ENCODE measurements at places on chromosomes 3 and 15.

DNA sequence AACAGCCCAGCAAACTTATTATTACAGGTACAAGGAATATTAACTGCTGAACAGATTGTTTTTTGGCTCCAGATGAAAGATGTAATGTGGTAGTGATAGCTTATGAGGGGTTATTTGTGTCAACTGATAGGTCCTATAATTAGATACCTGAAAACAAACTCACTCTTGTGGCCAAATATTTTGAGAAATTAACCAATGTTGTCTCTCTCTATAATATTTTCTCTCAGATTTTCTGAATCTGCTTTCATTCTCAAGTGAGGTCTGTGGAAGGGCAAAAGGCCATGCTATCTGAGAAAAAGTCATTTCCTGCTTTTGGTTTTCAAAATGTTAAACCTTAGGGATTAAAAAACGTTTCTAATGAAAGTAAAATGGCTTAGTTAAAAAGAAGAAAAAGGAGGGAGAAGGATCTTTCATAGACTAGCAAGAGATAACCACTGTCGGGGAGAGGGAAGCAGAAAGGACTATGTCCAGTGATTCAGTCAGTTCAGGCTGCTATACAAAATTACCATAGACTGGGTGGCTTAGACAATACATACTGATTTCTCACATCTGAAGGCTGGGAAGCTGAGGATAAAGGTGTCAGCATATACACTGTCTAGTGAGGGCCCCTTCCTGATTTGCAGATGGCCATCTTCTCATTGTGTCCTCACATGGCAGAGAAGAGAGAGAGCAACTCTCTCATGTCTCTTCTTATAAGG, 277.5 kb upstream of the P2RY1 start:
- no peak for DNase-seq

GRCh38 chr15:92075764-92076163, 222.3 kb downstream of the SLCO3A1 start:
- DNase-seq, result no peak

DNA sequence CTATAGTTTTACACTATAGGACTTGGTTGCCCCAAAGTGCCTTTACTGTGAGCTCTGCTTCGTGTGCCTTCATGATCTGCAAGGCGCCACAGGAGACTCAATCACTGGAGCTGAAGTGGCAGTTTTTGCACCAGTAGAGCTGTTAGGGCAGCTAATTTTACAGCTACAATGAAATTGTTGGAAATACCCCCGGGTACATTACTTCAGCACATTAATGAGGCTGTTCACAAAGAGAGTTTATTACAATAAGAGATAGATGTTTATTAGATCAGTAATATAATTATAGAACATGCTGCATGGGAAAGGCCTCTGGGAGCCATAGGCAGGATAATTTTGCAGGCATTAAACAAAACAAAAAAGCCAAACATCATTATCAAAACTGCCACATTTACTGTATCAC, 231.1 kb downstream of the CTNNB1 start:
- no peak for DNase-seq

DNA sequence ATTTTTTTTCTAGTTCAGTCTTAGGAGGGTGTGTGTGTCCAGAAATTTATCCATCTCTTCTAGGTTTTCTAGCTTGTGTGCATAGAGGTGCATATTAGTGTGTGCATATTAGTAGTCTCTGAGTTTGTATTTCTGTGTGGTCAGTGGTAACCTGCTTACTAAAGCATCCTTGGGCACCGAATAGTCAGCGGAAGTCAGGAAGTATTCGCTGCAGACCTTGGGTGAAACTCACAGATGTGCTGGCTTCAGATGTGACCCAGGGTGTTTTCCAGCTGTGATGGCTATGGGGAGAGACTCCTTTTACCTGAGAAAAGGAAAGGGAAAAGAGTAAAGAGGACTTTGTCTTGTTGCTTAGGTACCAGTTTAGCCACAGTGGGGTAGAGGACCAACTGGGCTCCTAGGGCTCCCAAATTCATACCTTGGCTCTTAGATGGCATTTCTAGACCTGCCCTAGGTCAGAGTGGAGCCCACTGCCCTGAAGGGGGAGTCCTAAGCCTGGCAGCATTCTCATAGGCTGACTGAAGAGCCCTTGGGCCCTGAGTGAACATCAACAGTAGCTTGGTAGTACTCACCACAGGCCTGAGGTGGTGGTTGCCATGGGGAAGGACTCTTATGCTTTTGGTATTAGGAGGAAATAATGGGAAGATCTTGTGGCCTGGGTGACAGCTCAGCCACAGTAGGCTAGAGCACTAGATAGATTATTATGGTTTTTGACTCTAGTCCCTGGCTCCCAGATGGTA, 286.0 kb upstream of the ZPLD1 start:
- DNase-seq, result no peak

DNA sequence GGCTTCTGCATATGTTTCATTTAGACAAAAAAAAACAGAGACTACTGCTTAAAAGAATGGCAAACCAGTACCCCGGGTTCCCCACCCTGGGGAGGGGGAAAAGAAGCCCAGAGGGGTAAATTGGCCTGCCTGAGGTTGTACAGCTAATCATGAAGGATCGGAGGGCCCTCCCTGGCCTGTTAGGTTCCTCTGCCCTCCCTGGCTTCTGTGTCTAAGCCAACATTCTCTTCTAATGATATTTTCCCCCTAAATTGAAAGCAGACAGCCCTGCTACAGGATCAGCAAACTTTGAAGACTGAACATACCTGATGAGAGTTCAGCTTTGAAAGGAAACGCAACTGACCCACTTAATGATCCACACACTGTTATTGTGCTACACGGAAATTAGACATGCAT, 2.5 kb downstream of the ARHGAP31 start:
- no peak for DNase-seq

DNA sequence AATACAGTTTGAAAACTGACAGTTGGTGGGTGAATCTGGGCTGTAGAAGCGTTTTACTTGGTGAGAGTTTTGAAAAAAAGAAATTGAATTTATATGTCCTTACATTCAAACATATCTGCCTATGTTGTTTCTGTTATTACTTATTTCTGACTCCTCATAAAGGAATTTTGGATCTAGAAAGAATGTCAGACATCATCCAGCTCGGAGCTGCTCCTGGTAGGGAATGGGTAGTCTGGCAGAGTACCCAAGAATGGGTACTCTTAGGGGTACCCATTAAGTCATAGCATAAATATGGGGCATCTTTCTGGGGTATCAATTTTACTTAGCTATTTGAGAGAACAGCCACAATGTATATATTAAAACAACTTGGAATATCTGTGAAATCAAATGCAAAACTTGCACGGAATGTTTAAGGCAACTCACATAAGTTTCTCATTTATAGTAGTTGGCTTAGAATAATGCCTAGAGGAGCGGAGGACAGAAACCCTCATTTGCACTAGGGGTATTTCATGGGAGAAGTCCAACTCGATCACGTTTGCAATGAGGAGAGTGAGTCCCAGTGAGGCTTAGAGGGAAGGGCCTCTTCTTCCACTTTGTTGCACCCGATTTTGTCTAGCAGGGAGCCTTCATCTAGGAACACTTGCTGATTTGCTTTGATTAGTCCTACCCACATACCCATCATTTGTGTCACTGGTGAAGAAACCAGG, 2.4 kb upstream of the LARP6 start:
- no peak for DNase-seq

DNA sequence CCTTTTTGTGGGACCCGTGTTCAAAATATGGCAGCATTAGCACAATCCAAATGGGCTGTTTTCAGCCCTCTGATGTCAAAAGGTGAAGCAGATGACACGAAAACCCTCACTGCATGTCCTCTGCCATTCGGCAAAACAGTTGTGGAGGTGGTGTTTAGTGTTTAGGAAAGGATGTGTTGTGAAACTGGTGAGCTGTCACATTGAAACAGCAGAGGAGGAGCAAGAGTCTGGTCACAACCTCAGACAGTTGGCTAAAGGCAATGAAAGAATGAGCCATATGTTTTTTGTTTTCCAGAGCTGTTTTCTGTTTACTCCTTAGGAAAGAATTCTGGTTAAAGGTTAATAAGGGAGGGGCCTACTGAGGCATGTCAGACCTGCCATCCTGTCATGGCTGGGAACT, 140.7 kb downstream of the VPS8 start:
- no peak for DNase-seq

- no peak for DNase-seq
These were observed 202.0 kb downstream of the UBE3A start for GRCh38 chr15:25236861-25237155.

DNA sequence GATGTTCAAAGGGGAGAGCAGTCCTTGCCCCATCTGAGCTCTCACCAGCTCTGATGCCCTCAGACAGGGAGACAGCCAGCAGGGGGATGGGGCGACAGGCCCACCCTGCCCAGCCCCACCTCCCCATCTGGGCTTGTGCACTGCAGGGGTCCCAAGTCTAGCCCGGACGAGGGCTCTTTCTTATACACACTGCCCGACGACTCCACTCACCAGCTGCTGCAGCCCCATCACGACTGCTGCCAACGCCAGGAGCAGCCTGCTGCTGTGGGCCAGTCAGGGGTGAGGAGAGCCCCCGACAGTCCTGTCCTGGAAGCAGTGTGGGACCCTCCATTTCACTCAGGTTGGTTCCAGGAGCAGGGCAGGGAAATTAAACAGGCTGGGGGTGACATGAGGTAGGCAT, 73.9 kb downstream of the BOC start:
- no peak for DNase-seq

- DNase-seq, result no peak
These were observed 175.8 kb upstream of the ATP11B start for GRCh38 chr3:182617500-182617899.

GRCh38 chr3:25297667-25298585, 130.1 kb upstream of the RARB start:
- DNase-seq, result no peak
